Activated T-helper 17 cell treated with anti-CD3 and anti-CD28 coated beads, Interleukin-2, amount 50 U/mL, for 72 hours (primary cell): ENCODE measurements at places on chromosomes 7 and 10. TPM values are rescaled to one million over a fixed set of nuclear protein-coding genes. Genes with fewer than 3 reads are reported as not detected.

ZFAND4 gene
- 16.4 TPM for total RNA-seq

DNA sequence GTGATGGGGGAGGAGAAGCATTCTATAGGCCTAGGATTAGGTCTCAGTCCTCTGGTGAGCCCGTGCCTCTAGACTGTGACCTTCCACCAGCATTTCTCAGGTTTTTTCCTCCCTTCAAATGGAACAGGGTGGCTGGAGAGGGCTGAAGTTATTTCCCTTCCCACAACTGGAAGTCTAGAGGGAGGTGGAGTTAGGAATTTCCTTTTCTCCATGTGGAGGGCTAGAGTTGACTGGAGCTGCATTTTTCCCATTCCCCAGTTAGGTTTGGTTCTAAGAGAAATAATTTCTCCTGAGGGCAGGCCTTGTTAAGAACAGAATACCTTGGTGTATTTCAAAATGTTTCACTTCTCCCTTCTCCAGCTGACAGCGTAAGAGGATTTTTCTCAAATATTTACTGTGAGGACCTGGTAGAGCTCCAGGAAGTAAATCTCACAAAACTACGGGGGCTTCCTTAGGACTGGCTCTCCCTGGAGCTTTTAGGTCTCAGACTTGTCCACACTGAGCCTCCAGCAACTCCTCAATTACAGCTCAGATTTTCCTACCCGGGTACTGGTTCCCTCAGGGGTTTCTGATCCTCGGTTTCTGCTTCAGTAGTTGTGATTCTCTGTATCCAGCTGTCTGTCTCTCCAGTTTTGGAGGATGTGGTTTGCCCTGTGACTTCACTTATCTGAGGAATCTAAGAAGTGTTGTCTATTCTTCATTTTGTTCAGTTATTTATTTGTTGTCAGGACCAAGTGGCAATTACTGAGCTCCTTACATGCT, 6.0 kb upstream of the REEP3 start:
- peak; percentile 91 for ATAC-seq

DNA sequence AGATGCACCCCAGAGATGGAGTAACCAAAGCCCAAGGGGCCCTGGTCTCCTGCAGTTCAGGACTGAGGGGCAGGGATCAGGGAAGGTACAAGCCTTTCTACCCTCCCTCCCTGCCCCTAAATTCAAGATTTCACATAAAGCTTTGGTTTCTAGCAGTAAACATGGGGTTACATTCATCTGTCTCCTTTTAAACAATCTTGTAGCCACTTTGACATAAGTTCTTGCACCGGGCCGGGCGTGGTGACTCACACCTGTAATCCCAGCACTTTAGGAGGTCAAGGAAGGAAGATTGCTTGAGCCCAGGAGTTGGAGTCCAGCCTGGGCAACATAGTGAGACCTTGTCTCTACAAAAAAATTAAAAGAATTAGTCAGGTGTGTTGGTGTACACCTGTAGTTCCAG, 4.0 kb upstream of the ACTR3C start:
- no peak for ATAC-seq

ENKUR gene
- not detected for total RNA-seq

DNA sequence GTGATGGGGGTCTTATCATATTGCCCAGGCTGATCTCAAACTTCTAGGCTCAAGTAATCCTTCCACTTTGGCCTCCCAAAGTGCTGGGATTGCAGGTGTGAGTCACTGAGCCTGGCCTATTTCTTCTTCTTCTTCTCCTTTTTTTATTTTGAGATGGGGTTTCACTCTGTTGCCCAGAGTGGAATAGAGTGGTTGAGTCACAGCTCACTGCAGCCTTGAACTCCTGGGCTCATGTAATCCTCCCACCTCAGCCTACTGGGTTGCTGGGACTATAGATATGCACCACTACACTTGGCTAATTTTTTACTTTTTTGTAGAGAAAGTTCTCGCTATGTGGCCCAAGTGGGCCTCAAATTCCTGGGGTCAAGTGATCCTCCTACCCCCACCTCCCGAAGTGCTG, 124.3 kb downstream of the SKIDA1 start:
- ATAC-seq, result no peak

DNA sequence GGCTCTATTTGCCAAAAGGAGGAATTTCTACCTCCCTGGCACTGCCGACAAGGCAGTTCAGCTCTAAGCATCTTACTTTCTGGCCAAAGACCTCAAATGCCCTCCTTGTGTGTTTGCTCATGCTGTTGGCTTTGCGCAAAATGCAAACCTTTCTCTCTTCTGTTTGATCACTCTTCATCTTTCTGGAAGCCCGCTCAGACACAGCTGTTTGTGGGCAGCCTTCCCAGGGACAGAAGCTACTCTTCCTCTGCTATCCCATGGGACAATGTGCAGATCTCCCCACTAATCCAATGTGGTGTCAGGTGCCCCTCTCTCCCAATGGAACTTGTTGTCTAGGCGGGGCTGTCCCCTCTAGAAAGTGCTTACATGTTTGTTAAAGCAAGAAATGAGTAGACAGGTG, 278.7 kb downstream of the CCSER2 start:
- no peak for ATAC-seq

DNA sequence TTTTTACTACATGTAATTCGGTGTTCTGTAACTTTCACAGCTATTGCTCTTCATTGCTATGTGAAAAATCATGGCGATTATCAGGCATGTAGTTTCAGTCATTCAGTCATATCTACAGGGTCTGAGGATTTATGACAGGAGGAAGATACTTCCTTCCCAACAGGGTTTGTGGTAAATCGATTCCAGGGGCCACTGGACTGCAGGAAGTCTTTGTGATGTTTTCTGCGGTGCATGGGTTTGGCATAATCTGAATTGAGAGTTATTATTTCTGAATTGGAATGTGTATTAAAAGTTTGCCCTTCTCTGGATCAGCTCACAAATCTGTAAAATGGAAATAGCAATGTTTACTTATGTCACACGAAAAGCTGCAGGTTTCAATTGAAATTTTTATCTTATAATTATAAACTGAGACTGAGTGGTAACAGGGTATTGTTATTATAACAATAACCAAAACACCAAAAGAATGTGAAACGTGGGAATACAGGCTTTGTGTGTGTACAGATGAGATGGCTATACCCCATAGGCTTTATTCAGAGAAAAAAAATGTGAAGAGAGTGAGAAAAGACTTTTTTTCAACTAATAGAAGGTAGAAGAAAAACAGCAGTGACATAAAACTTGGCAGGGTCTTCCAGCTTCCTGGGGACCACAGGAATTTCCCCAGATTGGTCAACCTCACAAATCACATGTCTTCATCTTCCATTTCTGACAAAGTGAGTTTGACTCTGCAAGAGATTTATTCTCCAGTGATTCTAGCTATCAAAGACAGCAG, 307.7 kb upstream of the NFE2L3 start:
- no peak for ATAC-seq

DNA sequence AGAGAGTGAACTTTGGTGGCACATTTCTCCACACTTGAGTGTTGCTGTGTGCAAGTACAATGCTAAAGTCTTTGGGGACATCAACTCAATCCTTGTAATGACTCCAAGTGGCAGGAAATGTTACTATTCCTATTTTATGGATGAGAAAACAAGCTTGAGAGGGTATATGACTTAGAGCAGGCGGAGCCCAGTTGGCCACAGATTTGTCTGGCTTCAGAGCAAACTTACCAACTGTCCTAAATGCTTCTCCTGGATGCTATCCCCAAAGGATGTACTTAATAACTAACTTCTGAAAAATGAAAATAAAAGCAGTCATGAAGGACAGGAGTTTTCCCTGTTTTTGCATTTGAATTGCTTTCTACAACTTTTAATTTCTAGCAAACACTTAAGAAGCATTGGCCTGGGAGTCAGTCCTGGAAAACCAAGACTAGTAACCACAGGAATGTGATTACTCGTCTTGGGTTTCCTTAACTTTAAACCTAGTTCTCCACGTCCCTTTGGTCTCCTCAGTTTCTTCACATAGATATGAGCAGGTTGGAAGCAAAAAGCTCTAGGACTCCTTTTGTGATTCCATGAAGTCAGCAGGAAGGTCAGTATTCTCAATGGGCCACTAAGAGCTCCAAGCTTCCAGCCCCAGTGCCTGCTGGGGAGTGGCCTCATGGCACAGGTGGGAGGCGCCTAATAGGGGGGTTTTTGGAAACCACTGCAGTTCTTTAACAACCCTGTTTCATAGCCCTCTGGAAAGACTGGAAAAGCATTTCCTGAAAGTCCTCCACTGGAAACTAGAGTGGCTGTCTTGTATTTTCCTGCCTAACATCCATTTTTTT, 140.8 kb downstream of the GLCCI1 start:
- ATAC-seq, result no peak

ZNF853 gene
- 0.22 TPM for total RNA-seq
